ENCODE measurements at places on chromosomes 1 and 21. TPM values are rescaled to one million over a fixed set of nuclear protein-coding genes. Genes with fewer than 3 reads are reported as not detected.

Gene RNF223
- total RNA-seq: not detected

Gene BRINP3
- not detected for total RNA-seq

Gene RAB25
- not detected for total RNA-seq

Gene FABP3
- not detected for total RNA-seq

Gene CYB561D1
- 9.2 TPM for total RNA-seq

Gene GPR137B
- 4.6 TPM for total RNA-seq

Gene LDLRAD1
- total RNA-seq: not detected

Data from Daoy (cell line).